Activated T-helper 1 cell treated with anti-CD3 and anti-CD28 coated beads, Interleukin-2, amount 50 U/mL, for 16 hours (primary cell): ENCODE measurements at places on chromosomes 3 and 15.

GRCh38 chr3:10363935-10364334 is 43.0 kb upstream of the SEC13 start:
- DNase-seq = no peak

DNA sequence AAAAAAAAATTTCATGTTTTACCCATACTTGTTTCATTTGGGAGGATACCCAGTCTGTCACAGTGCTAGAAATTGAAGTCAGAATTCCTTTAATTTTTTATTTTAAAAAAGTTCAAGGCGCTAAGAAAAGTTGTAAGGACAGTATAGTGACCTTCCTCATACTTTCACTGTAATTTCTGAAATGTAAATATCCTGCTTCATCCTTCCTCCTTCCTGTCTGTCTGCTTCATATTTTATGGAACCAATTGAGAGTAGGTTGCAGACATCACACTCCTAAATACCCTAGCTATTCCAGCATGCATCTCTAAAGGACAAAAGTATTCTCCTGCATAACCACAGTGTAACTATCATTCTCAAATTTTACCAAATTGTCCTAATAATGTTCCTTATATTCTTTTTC is 35.8 kb downstream of the CMTM8 start:
- DNase-seq = no peak

DNA sequence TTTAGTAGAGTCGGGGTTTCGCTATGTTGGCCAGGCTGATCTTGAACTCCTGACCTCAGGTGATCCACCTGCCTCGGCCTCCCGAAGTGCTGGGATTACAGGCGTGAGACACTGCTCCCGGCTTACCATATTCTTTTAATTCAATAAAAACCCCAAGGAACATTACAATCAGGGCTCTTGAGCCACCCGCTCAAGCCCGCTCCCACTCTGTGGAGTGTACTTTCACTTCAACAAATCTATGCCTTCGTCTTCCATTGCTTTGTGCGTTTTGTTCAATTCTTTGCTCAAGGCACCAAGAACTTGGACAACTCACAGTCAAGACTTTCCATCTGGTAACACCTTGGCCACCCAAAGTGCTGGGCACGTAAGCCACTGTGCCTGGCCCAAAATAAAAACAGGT is 63.0 kb upstream of the PPIB start:
- no peak for DNase-seq

DNA sequence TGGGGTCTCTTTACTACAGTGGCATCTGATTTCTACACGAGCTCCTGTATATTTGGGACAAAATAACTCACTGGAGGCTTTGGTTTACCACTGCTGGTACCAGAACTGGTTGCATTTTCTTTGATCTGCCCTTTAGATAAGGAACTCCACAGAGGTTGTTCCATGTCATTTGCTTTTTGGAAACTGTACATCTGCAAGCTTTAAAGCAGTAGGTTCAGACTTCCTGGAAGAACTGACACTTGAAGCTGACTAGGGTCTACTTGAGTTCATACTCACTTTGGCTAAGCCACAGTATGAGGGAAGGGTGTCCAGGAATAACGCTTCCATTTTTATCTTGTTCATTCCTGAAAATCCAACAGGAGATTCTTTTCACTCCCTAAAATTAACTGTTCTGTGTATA is 86.4 kb downstream of the WWTR1 start:
- DNase-seq = no peak

- no peak for DNase-seq
These were observed 75.2 kb downstream of the NEO1 start for GRCh38 chr15:73127302-73127936.

- DNase-seq = no peak
These were observed 1034.9 kb downstream of the ROBO1 start for GRCh38 chr3:78732893-78733292.

DNA sequence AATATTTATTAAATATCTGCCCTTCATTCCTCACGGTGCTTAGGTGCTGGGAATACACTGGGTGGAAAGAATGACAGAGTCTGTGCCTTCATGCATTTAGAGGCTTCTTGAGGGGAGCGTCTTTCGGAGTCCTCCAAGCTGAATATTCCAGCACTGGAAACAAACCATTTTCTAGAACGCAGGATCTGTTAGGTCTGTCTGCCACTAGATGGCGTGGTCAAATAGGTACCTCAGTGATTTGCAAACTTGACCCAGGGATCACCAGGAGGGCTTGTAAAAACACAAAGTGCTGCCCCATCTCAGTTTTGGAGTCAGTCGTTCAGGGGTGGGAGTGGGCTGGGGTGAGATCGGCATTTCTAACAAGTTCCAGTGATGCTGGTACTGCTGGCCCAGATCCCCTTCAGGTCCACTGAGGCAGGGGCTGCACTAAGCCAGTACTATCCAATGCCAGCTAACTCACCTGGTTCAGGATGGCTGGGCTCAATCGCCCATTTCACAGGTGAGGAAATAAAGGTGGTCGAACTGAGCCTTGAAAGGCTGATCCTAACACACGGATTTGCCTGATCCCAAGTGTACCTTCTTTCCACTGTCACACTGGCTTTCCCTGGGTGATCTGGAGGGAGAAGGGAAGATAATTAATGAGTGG is 14.8 kb downstream of the ARNT2 start:
- no peak for DNase-seq

GRCh38 chr15:63672369-63672768 is 75.2 kb downstream of the FBXL22 start:
- DNase-seq = no peak
